ENCODE measurements at places on chromosomes 16 and 17.
A peak's percentile ranks its signal among the peaks of the same experiment; 100 is the strongest.

DNA sequence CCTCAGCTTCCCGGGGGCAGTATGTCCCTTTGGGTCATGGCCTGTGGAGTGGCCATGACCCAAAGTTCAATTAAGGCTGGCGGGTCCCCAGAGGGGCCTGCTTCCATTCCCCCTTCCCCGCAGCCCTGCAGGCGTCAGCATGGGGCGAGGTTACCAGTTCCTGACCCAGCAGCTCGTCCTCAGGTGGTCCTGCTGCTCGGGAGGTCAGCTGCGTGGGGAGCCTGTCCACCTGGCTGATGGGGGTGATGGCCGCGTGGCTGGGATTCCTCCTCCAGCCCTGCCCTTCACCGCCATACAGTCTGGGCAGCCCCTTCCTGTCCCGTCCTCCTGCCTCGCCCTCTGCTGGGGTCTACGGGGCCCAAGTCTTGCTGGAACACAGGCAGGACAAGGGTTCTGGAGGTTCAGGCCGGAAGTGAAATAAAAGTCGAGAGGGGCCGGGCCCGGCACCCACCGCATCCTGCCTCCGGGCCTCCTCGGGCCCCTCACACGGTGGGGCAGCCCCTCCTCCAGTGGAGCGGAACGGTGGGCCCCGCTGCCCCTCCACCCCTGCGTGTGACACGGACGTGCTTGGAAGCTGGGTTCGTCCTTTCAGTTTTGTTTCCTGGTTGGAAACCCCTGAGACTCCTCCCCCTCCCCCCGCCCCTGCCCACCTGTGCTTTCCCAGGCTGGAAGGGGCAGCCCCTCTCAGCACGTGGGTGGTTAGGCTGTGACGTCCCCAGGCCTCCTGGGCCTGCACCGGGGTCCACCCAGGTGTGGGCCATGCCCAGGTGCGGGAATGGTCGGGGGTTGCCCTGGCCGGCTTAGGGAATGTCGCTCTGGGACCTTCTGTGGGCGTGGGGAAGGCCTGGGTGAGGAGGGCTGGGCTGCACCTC is 6.8 kb downstream of the UBALD2 start:
- DNase-seq = no peak

DNA sequence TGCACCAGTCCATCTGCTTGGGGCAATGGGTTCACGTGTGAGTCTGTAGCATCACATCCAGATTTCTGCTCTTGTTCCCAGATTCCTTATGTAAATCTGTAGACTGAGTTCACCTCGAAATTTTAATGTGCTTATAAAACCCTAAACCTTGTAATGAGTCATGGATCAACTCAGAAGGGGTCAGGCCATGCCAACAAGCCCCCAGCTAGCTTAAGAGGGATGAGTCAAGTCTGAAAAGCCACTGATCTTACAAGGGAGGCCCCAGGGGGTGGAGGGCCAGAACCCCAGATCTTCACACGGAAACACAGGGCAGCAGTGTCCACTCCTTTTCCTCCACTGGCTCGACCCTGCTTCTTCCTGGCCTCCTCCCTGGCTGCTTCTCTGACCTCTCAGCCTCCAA is 399.1 kb upstream of the CDH5 start:
- no peak for DNase-seq

DNA sequence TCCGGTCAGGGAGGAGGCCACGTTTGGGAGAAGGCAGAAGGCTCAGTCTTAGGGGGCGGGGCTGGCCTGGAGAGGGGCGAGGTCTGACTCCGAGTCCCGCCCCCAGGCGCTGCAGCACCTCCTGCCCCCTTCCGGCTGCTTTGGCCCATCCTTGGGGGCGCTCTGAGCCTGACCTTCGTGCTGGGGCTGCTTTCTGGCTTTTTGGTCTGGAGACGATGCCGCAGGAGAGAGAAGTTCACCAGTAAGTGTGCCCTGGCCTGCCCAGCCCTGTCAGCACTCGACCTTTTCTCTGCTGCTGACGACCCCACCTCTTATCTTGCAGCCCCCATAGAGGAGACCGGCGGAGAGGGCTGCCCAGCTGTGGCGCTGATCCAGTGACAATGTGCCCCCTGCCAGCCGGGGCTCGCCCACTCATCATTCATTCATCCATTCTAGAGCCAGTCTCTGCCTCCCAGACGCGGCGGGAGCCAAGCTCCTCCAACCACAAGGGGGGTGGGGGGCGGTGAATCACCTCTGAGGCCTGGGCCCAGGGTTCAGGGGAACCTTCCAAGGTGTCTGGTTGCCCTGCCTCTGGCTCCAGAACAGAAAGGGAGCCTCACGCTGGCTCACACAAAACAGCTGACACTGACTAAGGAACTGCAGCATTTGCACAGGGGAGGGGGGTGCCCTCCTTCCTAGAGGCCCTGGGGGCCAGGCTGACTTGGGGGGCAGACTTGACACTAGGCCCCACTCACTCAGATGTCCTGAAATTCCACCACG is 1.5 kb downstream of the TNFRSF12A start:
- peak; percentile 57 for DNase-seq

- no peak for DNase-seq
Measured at GRCh38 chr17:72104164-72104862, 16.5 kb upstream of the SOX9 start.

- DNase-seq = peak; percentile 17
Measured at GRCh38 chr16:66478733-66479511, 51.8 kb downstream of the BEAN1 start.

GRCh38 chr17:28211811-28212210 is 107.2 kb upstream of the TMEM97 start:
- DNase-seq = no peak

DNA sequence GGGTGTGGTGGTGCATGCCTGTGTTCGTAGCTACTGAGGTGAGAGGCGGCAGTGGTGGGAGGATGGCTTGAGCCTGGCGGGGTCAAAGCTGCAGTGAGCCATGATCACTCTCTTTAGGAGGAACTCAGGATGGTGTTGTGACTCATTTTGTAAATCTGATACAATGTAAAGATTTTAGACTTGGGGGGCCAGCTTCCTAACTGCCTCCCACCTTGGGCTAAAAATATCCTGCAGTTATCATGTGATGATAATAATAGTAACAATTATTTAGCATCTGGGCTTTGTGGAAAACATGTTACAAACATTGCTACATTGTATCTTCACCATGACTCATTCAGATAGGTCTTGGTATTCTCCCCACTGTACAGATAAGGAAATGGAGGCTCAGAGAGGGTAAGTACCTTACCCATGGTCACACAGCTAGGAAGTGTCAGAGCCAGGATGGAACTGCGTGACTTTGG is 7.4 kb downstream of the CTNS start:
- DNase-seq = no peak

GRCh38 chr16:83354015-83354414 is 453.8 kb upstream of the HSBP1 start:
- DNase-seq = no peak

DNA sequence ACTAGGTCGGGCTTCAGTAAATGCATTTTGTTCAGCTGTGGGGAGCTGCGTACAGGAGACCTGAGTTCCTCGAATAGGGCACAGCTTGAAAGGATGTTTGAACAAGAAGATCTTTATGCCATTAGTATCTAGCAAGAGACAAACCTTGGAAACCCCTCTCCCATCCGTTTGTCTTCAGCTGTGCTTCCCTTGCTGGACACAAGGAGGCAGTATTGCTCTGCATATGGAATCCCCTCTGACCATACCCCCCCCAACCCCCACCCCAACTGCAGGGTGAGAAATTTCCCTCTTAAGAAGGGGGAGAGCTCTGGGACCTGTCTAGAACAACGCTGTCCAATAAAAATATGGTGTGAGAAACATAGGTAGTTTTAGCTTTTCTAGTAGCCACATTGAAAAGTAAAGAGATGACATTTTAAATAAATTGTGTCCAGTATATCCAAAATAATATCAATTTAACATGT is 1.6 kb downstream of the MRM1 start:
- DNase-seq = peak; percentile 55

DNA sequence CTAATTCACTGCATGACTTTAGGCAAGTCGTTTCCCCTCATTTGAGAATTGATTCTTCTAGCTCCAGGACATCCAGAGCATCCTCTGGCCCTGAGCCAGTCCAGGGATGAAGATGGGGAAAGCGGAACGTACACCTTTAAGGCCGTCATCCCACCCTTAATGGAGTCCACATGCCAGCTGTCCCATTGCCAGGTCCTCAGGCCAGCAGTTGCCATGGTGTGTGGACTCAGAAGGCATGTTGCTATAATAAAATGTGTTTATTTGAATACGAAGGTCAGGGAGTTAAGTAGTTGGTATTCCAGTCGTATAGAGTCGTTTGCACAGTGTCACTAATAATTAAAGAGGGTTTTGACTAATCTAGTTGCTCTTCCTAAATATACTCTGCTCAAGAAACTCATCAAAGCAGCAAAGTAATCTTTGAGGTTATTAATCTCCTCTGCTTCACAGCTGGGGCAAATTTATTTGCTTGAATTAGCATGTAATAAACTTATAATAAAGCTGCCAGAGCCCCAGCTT is 30.4 kb downstream of the CCDC182 start:
- DNase-seq = no peak

Data from KG1 (cell line).